ENCODE measurements at places on chromosomes 13 and 19.

GRCh38 chr13:51235186-51235585, 13.0 kb downstream of the FAM124A start:
- DNase-seq = no peak

- no peak for DNase-seq
Measured at GRCh38 chr13:87302931-87303330, 368.2 kb upstream of the SLITRK5 start.

- DNase-seq = no peak
Measured at GRCh38 chr13:33004511-33004910, 11.7 kb upstream of the KL start.

DNA sequence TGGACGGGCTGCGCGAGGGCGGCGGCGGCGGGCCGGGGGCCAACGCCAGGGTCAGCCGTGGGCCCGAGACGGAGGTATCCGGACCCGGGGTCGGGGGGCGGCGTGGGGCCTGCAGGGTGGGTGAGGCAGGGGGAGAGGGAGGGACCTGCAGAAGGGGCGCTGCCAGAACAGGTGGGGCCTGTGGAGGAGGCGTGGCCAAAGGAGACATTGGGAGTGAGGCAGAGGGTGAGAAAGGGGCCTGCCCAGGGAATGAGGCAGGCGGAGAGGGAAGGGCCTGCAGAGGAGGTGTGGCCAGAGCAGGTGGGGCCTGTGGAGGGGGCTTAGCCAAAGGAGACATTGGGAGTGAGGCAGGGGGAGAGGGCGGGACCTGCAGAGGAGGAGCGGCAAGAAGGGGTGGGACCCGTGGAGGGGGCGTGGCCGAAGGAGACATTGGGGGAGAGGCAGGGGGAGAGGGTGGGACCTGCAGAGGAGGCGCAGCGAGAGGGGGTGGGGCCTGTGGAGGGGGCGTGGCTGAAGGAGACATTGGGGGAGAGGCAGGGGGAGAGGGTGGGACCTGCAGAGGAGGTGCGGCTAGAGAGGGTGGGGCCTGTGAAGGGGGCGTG, 4.2 kb downstream of the PRR36 start:
- DNase-seq = no peak

- DNase-seq = no peak
Measured at GRCh38 chr13:41915081-41915480, 45.8 kb downstream of the VWA8 start.

- DNase-seq = no peak
Measured at GRCh38 chr13:106391681-106392080, 143.8 kb downstream of the EFNB2 start.

- DNase-seq = no peak
Measured at GRCh38 chr13:33775339-33776108, 42.4 kb upstream of the RFC3 start.

Data from stimulated activated effector memory CD8-positive, alpha-beta T cell treated with anti-CD3 and anti-CD28 coated beads, Interleukin-12 subunit alpha, Interleukin-12 subunit beta, amount 100 ng/mL, for 72 hours (primary cell).